ENCODE measurements at places on chromosomes 11 and 22.

DNA sequence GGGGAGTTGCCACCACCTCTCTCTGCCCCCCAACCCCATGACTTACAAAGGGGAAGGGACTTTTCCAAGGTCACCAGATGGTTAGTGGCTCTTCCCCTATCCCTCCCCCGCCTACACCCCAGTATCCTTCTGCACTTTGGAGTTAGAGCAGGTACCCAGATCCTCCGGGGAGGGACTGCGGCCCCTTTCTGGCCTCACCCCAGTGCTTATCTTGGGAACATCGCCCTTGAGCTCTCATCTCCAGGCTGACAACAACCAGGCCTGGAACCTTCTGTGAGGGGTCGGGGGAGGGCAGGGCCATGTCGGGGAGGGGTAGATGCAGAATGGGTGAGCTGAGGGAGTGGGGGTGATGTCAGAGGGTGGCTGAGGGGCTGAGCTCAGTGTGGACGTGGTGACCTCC, 7.5 kb upstream of the NAALADL1 start:
- DNase-seq = no peak

DNA sequence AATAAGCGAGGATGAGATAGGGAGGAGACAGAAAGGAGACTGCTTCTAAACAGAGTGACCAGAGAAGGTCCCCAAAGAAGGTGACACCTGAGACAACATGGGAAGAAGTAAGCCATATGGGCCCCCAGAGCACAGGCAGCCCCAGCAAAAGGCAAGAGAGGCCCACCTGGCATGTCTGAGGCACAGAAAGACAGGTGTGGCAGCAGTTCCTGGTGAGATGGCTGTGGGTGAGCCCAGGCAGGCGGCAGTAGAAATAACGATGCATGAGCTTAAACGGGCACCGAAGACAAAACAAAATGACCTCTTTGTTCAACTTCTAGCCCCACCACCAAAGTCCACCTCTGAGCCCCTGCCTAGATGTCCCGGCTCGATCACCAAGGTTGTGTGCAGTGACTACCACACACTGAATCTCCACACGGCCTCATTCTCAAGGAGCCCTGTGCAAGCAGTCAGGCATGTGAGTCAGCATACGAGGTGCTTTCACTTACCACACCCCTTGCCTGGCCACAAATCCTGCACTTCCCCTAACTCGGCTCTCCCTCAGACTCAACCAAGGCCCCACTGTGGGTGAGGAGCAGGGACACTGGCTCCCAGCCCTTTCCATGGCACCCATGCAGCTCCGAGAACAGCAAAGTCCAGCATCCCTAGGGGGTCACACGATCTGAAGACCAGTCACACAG, 77.6 kb downstream of the PACSIN2 start:
- no peak for DNase-seq

DNA sequence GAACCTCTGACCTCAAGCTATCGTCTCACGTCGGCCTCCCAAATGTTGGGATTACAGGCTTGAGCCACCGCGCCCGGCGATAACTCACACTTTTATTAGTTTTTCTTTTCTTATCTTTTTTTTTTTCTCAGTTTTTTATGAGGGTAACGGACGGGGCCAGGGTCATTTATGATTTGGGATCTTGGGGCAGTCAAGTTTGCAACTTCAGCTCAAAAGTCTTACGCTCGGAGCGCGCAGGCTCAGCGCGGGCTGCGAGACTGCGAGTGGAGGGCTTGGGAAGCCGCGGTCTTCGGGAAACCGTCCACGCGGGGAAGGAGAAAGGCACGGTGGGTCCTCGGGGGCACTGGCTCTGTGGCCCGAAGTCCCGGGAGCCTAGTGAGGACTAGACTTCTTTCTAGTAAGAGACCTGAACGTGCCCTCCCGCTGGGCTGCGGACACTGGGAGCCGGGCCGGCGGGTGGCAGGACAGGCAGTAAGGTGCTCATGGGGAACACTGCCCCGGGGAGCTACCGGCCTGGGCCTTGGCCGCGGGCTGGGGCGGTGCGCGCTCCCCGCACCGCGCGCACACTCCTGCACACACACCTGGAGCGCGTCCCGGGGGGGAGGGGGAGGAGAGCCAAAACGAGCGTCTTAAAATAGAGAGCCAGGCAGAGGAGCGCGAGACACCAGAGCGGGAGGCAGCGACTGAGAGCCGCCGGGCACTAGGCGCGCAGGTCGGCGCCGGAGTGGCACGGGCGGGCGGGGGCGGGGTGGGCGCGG, 476 bp upstream of the BARX2 start:
- DNase-seq = no peak

- no peak for DNase-seq
Observed at GRCh38 chr22:23831261-23831660, 7.5 kb downstream of the DERL3 start.

DNA sequence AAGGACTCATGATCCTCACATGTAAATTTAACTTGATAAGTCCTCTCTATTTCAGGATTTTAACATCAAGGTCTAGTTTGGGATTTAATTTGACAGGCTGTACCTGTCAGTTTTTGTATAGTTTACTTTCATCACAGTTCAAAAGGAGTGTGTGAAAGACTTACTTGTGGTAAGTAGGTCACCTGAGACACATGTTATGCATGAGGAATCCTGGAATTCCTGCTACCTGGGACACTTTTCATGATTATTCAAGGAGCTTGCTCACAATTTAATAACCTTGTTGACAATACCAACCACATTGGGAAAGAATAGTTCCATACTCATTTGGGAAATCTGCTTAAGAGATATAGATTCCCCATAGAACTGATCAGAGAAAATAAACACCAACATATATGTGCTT, 15.8 kb upstream of the SLC36A4 start:
- DNase-seq = no peak

DNA sequence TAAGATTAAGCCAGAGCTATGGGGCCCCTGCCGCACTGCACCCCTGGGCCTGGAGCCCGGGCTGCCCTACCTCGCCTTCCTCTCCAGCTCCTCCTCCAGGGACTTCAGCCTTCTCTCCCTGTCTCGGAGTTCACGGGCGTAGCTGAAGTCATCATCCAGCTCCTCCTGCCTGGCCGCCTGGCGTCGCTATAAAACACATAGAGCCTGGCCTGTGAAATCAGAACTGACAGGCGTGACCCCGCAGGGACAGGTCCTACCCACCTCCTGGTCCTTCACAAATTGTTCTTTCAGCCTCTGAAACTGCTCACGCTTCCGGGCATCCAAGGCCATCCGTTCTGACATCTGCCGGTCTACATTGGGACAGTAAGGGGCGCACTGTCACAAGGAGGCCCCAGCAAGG, 20.8 kb downstream of the TUBGCP6 start:
- no peak for DNase-seq

- peak; percentile 59 for DNase-seq
Observed at GRCh38 chr11:59267196-59267595, 54.5 kb upstream of the MPEG1 start.

DNA sequence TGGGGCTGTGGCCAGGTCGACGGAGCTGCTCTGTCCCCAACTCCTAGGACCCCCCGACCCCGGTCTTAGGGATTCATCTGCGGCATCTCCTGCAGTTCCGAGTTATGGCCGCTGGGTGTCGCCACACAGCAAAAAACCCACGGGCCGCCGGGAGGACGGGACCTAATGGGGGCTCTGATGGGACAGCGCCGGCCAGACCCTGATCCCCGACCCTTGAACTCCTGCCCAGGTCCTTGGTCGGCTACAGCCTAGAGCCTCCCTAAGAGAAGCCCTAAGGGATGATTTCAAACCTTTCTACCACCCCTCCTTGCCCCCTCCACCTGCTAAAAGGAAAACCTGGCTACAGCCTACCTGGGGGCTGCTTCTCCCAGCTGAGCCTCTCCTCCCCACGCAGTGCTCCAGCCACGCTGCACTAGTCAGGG, 30.8 kb upstream of the LRRC10B start:
- no peak for DNase-seq

GRCh38 chr11:68504432-68505066, 44.0 kb downstream of the PPP6R3 start:
- DNase-seq = no peak

DNA sequence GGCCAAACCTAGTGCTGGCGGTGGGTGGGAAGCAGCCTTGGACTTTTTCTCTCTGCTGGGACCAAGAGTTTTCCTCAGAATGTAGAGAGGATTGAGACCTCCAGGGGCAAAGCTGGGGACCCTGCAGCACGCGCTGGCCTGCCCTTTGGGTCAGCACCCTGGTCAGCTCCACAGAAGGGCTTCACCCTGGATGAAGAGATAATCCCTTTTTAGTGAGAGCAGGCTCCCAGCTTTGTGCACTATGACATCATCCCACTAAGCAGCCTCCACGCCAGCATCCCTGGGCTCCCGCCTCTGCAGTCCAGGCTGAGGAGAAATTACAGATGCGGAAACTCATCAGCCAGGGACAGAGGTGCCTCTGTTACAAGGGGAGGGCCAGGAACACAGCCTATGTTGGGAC, 23.5 kb downstream of the DRICH1 start:
- DNase-seq = no peak

DNA sequence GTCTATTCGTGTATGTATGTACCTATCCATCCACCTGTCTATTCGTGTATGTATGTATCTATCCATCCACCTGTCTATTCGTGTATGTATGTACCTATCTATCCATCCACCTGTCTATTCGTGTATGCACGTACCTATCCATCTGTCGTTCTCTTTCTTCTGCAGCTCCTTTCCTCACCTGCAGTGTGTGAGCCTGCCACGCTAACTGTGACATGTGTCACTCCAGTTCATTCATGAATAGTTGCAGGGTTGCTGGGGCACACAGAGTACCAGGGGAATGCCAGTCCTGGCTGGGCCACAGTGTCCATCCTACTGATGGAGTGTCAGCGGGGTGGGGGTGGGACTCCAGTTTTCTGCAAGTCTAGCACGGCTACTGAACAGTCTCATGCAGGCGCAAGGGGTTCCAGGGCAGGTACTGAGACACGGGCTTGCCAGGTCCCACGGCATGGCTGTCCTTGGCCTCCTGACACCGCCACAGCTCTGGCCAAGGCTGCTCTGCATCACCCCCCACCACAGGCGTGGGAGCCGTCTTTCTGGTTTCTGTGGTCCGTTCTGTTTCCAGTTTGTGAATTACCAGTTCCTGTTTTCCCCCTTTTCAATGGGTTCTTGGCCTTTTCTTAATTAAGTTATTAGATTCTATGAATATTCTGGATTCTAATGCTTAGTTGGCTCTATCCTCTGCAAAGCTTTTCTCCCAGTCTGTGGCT, 88.8 kb upstream of the CLDN5 start:
- DNase-seq = no peak

GRCh38 chr22:36144886-36145541, 15.5 kb downstream of the APOL3 start:
- no peak for DNase-seq

DNA sequence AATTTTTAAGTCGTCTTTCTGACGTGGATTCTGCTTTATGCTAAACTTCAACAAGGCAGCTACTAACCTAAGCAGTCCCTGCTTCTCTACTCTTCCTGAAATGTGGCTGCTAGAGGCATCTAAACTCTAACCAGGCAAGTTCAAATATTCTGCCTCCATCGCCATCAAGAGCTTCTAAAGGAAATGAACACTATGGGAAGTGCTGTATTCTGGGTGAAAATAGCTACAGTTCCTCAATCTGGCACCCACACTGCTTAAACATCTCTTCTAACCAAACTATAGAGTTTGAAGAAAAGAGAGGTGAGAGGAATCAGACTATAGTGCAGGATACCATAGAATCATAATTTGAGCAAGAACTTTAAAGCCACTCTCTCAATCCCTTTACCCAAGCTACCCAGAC, 6.3 kb downstream of the NRIP3 start:
- no peak for DNase-seq

GRCh38 chr22:29842740-29843139, 4.7 kb upstream of the ASCC2 start:
- no peak for DNase-seq

- no peak for DNase-seq
Observed at GRCh38 chr11:70558681-70559080, 160.4 kb downstream of the CTTN start.

DNA sequence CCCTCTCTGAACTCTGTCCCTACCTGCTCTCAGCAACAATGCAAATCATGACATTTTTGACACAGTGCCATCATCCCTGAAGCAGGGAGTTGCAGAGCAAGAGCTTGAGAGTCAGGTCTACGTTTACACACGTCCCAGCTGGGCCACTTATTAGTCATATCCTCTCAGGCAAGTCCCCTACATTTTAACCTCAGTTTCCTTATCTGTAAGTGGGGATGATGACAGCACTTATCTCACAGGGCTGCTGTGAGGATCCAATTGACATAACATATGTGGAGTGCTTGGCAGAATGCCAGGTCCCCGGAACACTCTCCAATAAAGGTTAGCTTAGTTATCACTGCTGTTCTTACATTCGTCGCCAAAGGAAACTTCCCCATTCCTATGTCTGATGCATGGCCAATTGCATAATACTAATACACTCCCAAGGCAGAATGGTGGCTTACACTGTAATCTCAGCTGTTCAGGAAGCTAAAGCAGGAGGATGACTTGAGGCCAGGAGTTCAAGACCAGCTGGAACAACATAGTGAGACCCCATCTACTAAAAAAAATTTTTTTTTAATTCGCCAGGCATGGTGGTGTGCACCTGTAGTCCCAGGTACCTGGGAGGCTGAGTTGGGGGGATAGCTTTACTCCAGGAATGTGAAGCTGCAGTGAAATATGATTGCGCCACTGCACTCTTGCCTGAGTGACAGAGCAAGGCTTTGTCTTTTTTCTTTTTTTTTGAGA, 16.6 kb downstream of the ASCC2 start:
- DNase-seq = peak; percentile 82

- DNase-seq = no peak
Observed at GRCh38 chr11:94025690-94026394, 4.7 kb downstream of the HEPHL1 start.

- DNase-seq = no peak
Observed at GRCh38 chr11:106468531-106468930, 391.1 kb downstream of the AASDHPPT start.

DNA sequence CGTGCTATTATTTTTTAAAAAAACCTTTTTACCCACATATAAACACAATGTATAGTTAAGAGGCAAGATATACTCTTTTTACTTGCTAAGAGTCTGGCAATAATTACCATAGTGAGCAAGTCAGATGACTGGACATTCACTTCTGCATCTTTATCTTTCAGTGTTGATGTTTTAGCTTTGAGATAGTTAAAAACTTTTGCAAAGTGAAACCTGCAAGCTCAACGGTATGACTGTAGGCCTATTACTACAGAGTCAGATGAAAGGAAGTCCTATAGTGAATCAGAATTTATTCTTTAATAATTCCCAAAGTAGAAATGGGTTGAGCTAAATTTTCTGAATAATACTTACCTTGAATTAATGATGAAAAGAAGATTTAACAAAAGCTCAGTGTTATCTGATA, 236.7 kb upstream of the CCDC90B start:
- DNase-seq = no peak

- no peak for DNase-seq
Observed at GRCh38 chr22:41725510-41726110, 26.3 kb downstream of the MEI1 start.

- no peak for DNase-seq
Observed at GRCh38 chr22:49598338-49598737, 229.3 kb downstream of the BRD1 start.

GRCh38 chr22:33271390-33272161, 213.4 kb upstream of the SYN3 start:
- DNase-seq = peak; percentile 95

DNA sequence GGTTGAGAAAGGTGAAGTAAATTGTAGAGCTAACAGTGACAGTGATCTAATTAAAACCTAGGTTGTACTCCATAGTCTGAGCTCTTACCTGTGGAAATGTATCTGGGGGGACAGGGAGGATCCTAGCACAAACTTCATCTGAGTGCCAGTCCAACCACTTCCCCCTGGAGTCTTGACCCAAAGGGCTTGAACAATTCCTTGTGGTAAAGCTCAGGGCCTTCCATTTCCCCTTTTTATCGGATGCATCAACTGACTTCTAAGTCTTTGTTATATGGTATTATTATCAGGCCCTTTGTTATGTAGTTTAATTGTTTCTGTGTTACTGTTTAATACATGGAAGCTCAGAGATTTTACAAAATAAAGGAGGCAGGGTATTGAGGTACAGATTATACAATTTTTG, 140.2 kb upstream of the SESN3 start:
- DNase-seq = no peak

All from GM12878 (cell line).